ENCODE measurements at places on chromosomes 6 and 20.

- DNase-seq: no peak
Observed at GRCh38 chr20:56711018-56711417, 81.9 kb downstream of the TFAP2C start.

DNA sequence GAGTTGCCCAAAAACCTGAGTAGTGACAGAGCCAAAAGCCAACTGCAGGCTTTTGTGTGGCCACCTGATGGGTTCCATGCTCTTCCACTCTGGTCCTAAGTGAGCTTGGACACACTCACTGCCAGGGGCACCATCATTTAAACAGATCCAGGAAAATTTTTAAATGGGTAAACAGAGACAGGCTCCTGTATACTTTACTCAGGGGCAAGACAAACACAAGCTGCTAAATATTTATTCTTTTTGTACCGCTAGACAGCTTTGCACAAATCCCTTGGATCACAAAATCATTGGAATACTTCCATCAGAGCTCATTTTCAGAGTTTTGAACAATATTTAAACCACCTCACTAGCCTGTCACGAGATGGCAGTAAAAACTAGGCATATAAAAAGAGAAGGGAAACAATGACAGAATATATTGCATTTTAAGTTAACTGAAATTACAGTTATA, 31.4 kb downstream of the GCLC start:
- DNase-seq: no peak

GRCh38 chr6:143733510-143733909, 55.7 kb downstream of the PHACTR2 start:
- no peak for DNase-seq

- DNase-seq: no peak
Observed at GRCh38 chr6:105986998-105987397, 99.1 kb upstream of the PRDM1 start.

DNA sequence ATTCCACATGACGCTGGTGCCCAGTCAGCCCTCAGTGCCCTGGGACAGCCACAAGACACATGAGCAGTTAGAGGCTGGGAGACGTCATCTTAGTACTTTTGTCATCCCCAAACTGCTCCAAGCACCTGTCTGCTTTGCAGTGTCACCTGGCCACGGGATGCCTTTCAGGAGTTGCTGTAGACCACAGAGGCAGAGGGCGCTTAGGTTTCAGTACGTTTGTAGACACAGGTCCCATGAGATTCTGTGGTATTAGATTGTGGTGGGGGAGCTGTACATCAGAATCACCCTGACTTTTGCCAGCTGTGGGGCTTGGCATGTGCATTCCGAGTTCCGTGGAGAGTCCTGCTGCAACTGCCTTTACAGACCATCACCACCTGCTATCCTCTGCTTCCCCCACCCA, 16.7 kb downstream of the MAVS start:
- no peak for DNase-seq

GRCh38 chr20:63696628-63697356, at the start of gene TNFRSF6B:
Gene TNFRSF6B, plus strand, starts transcription at chr20:63696652. Its CDS starts 116 bp downstream, at chr20:63696768.
- DNase-seq: no peak

DNA sequence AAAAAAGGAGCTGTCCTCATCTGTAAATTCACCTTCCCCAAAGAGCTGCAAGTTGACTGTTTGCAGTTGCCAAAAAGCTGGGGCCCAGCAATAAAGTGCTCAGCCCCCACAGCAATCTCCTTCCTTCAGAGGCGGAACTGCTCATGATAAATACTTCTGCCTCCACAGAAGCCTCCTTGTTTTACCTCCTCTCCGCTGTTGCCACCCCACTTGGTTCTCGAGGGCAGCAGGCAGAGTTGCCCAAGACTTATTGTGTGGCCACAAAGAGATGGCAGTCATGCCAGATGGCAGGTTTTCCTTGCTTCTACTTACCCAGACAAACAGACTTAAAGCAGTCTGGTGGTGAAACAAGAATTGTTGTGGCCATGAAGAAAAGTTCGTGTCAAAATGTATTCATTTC, 66.3 kb downstream of the SLX4IP start:
- DNase-seq: no peak

- DNase-seq: no peak
Observed at GRCh38 chr6:34583461-34583860, 27.3 kb upstream of the SPDEF start.

GRCh38 chr20:45470937-45471336, 1.4 kb downstream of the WFDC2 start:
- no peak for DNase-seq

GRCh38 chr6:83051377-83052172, 14.1 kb downstream of the UBE3D start:
- DNase-seq: no peak

- DNase-seq: no peak
Observed at GRCh38 chr6:147381712-147382111, 126.8 kb upstream of the SAMD5 start.

GRCh38 chr6:52221302-52221701, 23.0 kb downstream of the IL17F start:
- no peak for DNase-seq

DNA sequence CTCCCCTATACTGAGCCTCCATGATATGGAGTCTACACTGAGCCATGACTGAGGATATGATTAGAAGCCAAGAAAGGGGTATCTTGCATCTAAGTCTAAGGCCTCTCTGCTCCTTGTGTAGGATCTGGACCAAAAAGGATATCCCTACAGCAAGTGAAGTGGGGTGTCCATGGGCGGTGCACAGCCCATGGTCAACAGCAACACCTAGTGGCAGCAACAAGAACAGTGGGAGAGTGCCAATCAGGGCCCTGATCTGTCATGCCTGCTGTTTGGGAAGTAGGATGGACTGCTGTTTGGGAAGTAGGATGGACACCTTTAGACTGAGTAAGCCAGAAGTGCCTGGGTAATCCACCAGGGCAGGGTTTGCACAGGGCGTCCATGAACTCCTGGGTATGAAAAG, 22.4 kb downstream of the PTGIS start:
- no peak for DNase-seq

DNA sequence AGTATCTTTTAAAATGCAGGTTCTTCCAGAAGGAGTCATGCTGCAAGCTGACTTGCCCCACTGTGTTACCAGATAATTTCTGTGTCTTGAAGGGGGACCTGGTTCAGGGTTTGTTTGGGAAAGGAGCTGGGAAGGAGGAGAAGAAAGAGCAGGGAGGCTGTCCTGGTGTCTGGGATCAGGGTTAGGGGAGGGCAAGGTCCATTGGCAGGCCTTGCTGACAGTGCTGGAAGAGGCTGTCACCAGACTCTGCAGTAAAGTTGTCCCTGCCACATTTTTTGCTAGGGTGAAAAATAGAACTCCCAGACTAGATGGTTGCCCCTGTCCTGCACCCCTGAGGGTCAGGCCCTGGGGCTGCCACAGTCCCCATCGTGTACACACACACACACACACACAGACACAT, 14.9 kb downstream of the GLP1R start:
- DNase-seq: no peak

DNA sequence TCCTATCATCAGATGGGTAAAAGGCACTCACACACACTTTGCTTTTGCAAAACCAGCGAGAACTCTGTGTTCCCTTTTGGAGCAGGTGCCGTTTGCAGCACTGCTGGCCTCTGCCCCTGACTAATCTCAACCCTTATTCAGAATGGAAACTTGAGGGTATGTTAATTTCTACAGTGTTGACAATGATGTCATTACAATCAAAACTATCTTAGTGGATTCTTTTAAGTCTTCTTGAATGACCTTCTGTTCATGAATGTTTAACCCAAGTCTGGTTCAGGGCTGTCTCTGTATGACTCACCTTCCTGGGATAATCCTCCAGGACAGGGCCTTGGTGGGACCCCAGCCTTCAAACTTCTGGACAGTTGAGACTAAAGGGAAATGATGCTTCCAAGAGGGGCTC, 197.9 kb downstream of the CDH4 start:
- no peak for DNase-seq

DNA sequence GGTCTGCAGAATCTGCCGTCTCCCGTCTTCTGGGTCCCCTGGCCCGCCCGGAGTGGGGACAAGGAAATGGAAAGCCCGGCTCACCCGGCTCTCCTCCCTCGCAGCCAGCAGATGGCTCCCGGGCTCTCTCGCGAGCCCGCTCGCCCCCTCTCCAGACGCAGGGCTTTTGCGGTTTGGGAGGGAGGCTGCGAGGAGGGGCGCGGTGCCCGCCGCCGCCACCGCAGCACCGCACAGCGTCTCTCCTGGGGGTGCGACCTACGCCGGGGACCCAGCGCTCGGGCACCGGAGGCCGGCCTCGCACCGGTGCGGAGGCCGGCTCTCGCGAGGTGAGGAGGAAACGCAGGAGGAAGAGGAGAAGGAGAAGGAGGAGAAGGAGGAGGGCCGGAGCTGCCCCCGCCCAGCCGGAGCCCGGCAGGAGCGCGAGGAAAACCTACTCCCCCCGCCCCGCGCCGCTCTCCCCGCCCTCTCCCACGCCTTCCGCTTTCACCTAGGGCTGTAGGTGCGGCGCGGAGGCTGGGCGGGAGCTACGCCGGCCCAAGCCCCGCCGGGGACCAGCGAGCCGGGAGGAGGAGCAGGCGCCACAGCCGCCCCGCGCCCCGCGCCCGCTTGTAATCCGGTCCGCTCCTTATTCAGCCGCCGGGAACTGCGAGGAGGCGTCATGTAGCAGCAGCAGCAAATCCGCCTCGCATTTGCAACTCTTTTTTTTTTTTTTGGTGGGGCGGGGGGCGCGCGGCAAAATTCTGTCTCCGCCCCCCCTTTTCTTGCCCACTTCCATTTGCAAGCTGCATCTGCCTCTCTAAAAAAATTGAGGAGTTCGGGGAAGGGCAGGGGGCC, at the start of gene CARMIL1:
Gene CARMIL1, plus strand, starts transcription at position 461 of the 834 bp plus-strand sequence. CDS start 422 bp downstream, outside the sequence.
- DNase-seq: peak; percentile 67

GRCh38 chr6:72969666-72970065, 255.6 kb downstream of the KHDC1L start:
- DNase-seq: no peak

DNA sequence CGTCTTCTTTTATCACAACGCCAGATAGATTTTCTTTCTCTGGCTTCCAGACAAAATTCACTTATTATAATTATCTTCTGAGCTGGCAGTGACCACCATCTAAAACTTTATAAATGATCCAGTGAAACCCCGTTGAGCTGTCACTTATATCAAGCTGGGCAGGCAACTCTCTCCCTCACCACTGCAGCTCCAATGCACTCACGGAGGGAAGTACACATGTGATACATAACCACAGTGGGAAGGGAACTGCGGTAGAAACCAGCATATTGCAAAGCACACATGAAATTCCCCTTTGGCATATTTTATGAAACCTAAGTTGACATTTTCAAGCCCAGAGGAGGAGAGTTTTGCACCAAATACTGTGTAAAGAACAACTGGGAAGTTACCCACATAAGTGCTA, 536.9 kb downstream of the HACE1 start:
- no peak for DNase-seq

DNA sequence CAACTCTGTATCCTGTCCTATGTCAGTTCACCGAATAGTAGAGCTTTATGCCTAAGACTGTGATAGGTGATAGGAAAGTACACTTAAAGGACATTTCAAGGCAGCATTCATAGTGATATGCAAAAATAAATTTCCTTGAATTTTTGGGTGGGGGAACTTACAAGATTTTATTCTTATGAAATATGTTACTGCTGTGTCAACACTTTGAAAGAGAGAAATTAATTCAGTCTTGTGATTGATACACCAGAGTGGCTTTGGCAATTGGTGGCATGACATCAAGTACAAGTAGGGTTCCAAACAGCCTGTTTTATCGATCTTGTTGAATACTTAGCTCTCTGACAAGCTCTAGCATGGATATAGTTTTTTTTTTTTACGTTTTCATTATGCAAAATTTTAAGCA, 72.3 kb downstream of the QKI start:
- DNase-seq: no peak

DNA sequence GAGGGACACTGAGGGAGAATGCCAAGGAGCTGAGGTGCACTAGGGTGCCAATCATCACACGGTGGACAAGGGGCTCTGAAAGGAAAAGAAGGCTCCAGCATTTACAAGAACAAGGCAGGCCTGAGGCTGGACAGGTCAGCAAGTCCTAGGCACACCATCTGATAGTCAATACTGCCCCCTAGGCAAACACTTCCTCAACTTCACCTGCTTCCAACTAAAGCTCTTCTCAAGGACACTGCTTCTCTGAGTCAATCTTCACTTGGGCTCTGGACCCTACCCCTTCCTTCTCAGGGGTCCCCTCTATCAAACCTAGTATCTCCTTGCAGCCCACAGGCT, 37.7 kb upstream of the SLC4A11 start:
- no peak for DNase-seq

DNA sequence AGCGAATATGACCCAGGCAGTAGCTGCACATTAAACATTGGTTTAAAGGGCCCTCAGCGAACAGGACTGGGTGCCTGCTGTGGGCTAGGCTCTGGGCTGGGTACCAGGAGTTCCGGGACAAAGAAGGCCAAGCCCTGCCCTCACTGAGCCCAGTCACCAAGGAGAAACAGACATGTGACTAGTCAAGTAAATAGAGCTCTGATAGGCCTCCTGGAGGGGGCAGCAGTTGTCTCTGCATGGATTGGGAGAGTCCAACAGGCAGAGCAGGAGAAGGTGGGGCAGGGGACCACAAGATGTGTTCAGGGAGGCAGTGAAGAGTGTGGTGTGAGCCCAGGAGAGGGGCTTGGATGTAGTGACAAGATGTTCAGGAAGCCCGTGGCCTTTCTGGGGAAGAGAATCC, 3.1 kb downstream of the HM13 start:
- no peak for DNase-seq

DNA sequence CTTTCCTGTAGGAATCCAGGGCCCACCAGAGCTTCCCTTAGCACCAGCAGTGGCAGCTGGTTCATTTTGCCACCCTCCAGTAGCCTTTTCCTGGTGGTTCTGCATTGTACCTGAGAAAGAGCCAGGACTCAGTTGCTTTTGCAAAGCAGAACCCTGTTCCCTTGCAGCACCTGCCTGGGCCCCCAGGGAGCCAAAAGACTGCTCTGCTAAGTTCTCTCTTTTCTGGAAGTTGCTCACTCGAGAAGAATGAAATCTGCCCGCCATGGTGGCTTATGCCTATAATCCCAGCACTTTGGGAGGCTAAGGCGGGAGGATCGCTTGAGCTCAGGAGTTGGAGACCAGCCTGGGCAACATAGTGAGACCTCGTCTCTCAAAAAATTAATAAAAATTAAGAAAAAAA, 24.0 kb downstream of the GHRH start:
- DNase-seq: no peak

DNA sequence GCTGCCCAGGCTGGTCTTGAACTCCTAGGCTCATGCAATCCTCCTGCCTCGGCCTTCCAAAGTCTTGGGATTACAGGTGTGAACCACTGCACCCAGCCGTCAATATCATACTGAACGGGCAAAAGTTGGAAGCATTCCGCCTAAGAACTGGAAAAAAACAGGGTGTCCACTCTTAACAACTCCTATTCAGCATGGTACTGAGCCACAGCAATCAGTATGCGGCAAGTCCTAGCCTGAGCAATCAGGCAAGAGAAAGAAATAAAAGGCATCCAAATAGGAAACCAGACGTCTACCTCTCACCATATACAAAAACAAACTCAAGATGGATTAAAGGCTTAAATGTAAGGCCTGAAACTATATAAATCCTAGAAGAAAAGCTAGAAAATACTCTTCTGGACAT, 83.1 kb downstream of the FKBP5 start:
- DNase-seq: no peak

DNA sequence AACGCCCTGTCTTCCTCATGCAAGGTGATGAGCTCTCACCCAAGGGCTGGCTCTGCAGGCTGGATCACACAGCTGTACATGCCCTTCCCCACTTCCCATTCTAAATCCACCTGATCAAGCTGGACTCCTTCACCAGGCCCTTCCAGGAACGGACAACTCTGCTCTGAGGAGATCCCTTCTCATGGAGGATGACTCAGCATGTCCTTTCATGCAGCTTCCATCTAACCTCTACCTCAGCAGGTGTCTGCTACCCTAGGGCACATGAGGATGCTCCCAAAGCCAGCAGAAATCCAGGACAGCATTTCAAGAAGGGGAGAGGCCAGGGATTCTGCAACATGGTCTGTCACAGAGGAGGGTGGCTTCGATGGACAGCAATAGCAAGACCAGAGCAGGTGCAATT, 61.2 kb downstream of the PCSK2 start:
- no peak for DNase-seq

Measured in cerebellar nuclear complex (tissue), 1 donor.